ENCODE measurements at places on chromosomes 1 and 21.

DNA sequence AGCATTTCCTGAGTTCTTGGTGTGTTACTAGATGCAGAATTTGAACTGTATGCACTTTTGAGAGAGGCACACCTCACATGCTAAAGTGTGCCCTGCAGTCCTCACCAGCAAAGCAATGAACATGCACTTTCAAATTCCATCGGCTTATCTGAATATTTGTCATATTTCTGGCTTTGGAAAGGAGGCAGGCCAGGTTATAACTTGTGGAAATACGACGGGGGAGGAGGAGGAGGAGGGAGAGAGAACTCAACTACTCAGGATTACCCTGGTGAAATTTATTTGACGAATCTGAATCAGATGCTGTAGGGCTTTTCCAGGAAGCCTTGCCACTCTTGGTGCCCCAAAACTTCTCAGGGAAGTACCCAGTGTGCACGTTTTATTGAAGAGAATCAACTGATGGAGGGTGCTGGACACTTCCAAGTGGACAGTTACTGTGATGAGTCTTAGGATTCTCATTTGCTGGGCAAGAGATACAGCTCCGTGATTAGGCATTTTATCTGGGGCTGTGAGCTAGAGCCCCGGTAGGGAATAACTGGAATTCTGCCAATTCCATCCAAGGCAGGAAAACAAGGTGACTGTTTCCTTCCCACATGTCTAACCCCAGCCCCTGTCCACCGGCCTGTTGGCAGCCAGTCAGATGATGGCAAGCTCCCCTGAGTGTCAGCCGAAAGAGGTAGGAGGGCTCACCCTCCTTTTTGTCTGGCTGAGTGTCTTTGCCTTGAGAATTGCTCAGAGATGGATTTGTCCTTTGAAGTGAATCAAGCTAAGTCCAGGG lies 3.8 kb downstream of the PDPN start:
- DNase-seq, result no peak

GRCh38 chr1:18256282-18257235 lies 149.0 kb downstream of the IGSF21 start:
- DNase-seq, result no peak

- no peak for DNase-seq
These were observed 100.2 kb downstream of the CAMTA1 start for GRCh38 chr1:6885426-6885825.

DNA sequence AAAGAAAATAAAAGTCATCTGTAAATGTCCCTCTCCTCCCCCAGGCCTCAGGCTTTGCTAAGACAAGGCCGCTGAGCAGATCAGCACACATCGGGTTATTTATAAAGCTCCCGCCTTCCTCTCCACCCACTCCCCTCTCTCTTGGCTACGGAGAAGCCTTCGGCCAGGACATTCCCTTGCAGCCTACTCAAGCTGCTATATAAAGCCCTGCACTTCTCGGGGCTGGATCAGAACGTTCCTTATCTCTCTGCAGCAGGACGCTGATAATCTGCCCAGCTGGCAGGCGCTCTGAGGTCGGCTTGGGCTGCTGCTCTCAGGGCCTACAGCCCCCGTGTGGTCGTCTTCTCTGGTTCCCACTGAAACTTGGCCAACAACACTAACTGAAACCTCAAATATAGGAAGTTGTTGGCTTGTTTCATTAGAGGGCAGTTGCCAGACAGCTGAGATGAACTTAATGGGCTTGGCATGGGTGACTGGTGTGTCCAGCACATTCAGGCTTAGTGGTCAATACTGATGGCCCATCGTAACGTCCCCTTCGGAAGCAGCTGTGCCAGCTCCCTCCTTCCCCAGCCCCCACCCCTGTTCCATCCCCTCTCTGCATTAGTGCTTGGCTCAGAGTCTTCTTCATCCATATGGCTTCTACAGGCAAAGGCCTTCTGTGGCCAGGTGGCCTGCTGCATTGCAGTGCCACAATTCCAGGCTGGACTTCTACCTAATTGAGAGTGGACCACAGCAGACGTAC lies 64.6 kb downstream of the IER5 start:
- no peak for DNase-seq

DNA sequence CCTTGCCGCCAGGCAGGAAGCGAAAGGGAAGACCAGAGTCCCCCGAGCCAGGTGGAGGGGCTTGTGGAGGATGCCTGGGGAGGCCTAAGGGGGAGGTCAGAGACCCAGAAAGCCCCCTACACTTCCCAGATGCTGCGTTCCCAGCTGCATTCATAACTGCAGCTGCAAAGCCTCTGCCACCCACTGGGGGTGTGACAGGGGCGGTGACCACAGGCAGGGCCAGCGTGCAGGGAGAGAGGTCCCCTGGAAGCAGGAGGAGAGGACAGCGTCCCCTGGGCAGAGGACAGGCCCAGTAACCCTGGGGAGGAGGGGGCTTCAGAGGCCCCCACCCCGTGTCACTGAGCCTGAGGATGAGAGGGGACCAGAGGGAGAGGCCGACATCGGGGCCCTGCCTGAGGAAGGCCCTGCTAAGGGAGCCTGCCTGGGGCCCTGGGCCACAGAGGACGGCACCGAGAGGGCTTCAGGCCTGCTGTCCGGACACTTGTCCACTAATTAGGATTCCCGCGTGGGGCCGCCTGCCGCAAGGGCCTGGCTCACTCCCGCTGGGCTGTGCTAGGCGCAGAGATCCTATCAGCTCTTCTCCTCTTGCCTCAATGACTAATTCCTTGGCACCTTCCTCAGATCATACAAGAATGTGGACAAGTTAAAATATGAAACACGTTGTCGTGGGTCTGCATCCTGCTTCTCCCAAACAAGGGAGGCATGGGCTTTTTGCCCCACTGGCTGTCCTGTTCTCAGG lies 49.1 kb upstream of the CCDC27 start:
- DNase-seq, result no peak

DNA sequence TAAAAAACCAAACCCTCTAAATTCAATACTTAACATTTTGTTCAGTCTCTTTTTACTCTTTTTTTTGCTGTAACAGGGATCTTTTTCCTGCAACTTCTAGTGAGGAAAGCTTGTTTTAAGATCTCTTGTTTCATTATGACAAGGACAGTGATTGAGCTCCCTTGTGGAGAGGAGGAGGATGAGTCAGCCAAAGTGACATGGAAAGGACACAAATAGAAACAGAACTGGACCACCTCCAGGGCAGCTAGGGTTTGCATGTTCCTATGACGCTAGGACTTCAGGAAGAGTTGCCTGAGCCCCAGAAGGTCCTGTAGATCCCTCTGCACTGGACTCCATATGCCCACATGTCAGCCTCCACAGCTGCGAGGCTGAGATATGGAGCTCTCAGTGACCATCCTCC lies 212.6 kb upstream of the FAM78B start:
- DNase-seq, result no peak

- no peak for DNase-seq
These were observed 177.4 kb upstream of the NRIP1 start for GRCh38 chr21:15241997-15242736.

GRCh38 chr1:177800400-177801088 lies 169.3 kb downstream of the SEC16B start:
- peak; percentile 65 for DNase-seq

GRCh38 chr1:203563291-203563690 lies 63.3 kb upstream of the ATP2B4 start:
- DNase-seq, result no peak

DNA sequence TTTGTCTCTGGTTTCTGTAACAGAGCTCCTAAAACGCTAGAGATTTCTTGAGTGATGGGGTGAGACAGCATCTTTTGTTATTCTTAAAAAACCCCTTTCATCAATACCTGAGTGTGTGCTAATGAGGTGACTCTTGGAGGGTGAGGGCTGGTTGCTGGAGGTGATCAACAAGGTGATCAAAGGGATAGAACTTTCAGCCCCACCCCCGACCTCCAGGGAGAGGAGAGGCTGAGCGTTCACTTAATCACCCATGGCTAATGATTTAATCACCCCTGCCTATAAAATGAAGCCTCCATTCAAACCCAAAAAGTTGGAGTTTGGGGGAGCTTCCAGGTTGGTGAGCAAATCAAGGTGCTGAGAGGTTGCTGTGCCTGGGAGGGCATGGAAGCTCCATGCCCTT lies 175.4 kb downstream of the SLC35F3 start:
- no peak for DNase-seq

GRCh38 chr1:115210302-115210711 lies 121.0 kb upstream of the TSPAN2 start:
- peak; percentile 94 for DNase-seq

DNA sequence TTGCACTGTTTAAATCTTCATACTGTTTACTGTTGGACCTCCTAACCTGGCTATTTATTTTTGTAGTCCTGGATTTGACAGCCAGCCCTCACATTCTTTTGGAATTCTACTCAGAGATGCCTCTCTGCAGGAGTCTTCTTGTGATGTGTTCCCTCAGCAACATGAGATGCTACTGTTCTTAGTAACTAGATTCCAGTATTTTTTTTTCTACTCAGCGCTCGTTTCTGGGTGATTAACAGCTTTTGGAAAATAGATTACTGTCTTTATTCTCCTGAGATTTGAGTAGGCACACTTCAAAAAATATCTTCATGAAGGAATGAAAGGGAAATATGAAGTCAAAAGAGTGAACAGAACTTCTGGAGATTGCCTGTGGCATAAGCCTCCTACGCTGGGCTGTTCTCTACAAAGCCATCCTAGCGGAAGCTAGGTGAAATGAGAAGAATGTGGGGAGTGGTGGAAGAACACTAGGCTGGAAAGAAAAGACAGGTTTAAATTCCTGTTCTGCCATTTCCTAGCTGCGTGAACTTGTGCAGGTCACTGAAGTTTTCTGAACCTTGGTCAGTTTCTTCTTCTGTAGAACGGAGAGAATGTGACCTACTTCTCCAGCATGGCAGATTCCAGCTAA lies 75.9 kb downstream of the LRRC8C start:
- no peak for DNase-seq

DNA sequence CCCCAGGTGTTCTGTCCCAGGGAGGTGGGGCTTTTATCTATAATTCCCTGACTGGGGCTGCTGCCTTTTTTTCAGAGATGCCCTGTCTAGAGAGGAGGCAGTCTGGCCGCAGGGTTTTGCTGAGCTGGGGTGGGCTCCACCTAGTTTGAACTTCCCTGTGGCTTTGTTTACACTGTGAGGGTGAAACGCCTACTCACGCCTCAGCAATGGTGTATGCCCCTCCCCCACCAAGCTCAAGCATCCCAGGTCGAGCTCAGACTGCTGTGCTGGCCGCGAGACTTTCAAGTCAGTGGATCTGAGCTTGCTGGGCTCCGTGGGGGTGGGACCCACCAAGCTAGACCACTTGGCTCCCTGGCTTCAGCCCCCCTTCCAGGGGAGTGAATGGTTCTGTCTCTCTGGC lies 124.3 kb downstream of the CENPF start:
- no peak for DNase-seq

- DNase-seq, result no peak
These were observed 40.1 kb downstream of the TMED5 start for GRCh38 chr1:93140106-93140505.

DNA sequence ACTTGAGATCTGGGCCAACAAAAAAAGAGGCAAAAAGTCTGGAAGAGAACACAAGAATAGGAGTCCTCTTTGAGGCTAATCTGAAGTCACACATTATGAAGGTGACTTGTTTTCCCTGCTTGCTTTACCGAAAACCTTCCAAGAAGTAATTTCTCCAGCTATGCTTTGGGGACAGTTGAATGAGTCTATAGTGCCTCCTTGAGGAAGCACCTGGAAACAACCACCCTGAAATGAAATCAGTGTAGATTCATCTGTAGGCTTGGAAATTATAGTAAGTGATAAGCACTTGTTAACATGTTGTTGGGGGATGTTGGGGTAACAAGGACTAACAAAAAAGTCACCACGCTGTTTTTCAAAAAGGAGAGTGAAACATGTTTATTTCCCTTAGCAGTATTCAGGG lies 23.4 kb upstream of the RPTN start:
- no peak for DNase-seq

GRCh38 chr1:205493241-205494085 lies 11.0 kb upstream of the CDK18 start:
- DNase-seq, result no peak

- no peak for DNase-seq
These were observed 35.1 kb downstream of the CLEC20A start for GRCh38 chr1:178461701-178462100.

DNA sequence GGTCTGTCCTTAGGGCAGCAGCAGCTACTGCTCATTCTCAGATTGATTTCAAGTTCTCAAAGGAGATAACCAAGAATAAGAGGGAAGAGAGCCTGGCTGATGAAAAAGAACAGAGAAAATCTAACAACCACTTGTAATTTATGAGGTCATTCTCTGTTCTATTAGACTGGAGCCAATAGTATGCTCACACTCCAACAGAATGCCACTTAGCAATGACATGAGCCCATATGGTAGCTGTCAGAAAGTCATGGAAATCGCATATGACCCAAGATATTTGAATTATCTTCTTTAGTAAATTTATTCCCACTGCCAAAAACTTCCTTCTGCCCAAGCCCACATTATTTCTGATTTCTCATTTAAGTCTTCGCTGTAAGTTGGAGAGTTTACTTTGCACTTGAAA lies 53.7 kb upstream of the PLA2G4A start:
- DNase-seq, result no peak

- no peak for DNase-seq
These were observed 133.4 kb upstream of the MAP1LC3C start for GRCh38 chr1:242132121-242132817.

GRCh38 chr1:21594501-21594900 lies 74.7 kb downstream of the RAP1GAP start:
- no peak for DNase-seq

- DNase-seq, result no peak
These were observed 14.3 kb upstream of the SPEN start for GRCh38 chr1:15833069-15833679.

- DNase-seq, result no peak
These were observed 25.6 kb downstream of the SEC16B start for GRCh38 chr1:177944016-177944949.

- no peak for DNase-seq
These were observed 306.7 kb downstream of the DSCAM start for GRCh38 chr21:40540216-40540615.

DNA sequence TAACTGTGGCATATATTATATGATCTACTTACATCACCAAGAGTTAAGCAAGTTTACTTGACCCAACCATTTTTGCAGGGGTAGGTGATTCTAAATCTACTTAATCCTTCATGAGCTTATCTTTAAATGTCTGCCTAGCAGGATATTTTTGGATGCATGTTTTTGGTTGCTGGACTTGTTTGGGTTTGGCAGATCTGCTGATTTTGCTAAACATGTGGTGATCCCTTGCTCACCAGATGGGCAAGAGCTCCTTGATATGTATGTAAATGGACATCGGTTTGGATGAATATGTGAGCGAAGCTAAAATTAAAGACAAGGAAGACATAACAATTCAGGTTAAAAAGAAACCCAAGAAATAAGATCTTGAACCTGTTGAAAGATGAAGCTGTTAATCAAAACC lies 36.7 kb downstream of the FMN2 start:
- DNase-seq, result no peak

DNA sequence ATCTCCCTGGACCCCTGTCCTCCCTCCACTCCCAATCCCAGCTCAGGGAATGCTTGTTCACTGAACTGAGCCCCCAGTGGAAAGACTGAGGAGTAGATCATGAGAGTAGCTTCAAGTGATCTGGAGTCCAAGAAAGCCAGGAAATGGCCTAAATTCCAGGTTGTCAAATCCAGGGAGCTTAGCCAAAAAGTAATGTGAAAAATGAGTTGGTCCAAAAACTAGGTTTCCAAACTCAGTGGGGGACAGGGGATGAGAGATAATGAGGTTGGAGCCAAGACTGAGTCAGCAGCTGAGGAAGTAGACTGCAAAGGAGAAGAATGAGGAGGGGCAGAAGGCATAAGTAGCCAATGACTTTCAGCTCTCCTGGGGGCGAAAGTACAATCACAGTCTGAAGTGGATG lies 284.1 kb upstream of the BEND5 start:
- no peak for DNase-seq

GRCh38 chr1:160540859-160541233 lies 17.8 kb upstream of the SLAMF6 start:
- DNase-seq, result no peak

Data from HS-5 (cell line).